NCI-H2171 (cell line): ENCODE measurements at places on chromosomes 16 and 17.

- DNase-seq, result no peak
Observed at GRCh38 chr17:82963104-82963950, 116.1 kb upstream of the METRNL start.

- DNase-seq, result no peak
Observed at GRCh38 chr16:70630960-70631745, 15.2 kb upstream of the IL34 start.

DNA sequence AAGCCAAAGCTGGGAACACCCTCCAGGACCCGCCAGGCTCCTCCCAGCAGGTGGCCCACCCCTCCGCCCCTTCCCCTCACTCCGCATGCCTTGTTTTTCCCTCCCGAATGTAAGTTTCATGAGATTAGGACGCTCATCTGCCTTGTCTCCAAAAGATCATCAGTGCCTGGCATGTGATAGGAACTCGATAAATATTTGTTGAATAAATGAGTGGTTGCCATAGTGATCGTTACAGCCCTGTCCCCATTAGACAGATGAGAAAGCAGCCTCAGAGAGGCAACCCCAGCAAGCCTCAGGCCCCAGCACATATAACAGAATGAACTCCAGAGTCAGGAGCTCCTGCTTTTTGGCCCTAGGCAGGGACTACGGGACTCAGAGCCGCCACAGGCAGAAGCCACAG lies 5.0 kb downstream of the CAMKK1 start:
- DNase-seq, result no peak

DNA sequence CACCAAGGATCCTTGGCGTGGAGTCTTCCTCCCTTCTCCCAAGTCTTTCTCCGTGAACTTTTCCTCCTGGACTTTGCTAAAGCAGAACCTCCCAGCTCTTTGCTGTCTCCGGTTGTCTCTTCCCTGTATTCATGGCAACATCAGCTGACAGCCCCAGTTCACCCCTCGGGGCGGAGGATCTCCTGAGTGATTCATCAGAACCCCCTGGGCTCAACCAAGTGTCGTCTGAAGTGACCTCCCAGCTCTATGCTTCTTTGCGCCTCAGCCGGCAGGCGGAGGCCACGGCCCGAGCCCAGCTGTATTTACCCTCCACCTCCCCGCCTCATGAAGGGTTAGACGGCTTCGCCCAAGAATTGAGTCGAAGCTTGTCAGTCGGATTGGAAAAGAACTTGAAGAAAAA lies 943 bp downstream of the CNTROB start:
- no peak for DNase-seq

- no peak for DNase-seq
Observed at GRCh38 chr17:29177871-29178749, 2.1 kb downstream of the MYO18A start.

- DNase-seq, result peak; percentile 80
Observed at GRCh38 chr16:30985401-30986128, 558 bp downstream of the HSD3B7 start.

- DNase-seq, result no peak
Observed at GRCh38 chr17:81589612-81590011, 37.5 kb upstream of the FAAP100 start.

DNA sequence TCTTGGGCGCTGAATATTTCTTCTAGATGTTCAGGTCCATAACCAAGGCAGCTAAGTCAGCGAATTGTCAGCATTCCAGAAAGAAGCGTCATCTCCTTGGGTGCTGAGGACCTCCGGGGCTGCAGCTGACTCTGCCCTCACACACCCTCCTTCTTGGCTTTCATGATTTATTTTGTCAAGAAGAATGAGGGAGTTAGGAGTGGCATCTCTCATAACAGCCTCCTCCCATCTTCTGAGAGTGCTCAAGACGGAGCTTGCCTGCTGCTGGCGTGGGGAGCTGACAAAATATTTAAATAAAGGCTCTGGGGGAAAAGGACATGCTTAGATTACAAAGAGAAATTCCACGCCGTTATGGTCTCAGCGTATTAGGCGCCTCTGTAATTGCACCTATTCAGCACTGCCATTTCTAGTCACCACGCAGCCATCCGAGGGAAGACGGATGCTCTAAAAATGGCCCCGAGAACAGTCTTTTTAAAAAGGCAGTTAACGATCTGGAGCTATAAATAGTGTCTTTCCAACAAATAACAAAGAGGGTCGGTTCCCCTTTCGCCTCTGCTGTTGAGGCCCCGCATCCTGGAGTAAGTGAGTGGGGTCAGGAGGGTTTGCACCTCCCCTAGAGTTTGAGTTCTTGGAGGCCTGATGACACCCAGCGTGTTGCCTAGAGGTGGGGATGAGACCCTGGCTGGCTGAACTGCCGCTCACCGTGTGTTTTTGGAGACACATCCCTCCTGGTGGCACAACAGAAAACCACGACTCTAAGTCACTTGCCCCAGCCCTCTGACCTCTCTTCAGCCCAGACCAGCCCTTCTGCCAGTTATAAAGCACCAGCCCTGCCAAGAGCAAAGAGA lies 187.0 kb downstream of the CCDC182 start:
- no peak for DNase-seq

GRCh38 chr17:72416905-72417304 lies 296.1 kb downstream of the SOX9 start:
- DNase-seq, result no peak

DNA sequence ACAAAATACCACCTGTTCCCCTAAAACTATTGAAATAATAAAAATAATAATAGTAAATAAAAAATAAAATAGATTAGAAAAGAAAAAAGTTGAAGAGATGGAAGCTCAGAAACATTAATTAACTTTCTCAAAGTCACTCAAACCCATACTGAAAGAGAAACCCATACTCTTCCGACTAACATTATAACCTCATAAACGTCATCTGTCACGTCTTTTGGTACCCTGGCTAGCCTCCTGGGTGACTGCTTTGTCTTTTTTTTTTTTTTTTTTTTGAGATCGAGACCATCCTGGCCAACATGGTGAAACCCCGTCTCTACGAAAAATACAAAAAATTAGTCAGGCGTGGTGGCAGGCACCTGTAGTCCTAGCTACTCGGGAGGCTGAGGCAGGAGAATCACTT lies 7.6 kb downstream of the SLFN12L start:
- DNase-seq, result no peak

DNA sequence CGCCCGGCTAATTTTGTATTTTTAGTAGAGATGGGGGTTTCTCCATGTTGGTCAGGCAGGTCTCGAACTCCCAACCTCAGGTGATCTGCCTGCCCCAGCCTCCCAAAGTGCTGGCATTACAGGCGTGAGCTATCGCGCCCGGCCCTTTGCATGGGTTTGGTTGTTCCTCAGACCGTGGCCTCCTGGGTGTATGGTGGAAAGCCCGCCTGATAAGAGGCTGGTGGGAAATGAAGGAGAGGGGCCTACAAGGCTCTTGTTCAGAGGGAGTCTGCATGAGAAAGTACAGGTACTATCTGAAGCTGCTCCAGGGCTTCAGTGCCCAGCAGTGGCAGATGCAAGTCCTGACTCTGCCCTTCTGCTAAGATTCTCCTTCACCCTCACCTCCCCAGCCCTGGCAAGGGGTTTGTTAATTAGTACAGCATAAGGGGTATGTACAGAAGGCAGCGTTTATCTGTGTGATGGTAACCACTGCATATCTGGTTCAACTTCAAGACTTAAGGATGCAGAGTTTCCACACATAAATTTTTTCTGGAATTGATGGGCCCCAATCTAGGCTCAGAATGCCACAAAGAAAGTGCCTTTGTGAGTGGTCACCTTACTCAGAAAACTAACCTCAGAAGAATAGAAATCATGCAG lies 24.2 kb downstream of the GRB7 start:
- no peak for DNase-seq

GRCh38 chr17:68853439-68853838 lies 101.8 kb downstream of the ABCA8 start:
- DNase-seq, result no peak

DNA sequence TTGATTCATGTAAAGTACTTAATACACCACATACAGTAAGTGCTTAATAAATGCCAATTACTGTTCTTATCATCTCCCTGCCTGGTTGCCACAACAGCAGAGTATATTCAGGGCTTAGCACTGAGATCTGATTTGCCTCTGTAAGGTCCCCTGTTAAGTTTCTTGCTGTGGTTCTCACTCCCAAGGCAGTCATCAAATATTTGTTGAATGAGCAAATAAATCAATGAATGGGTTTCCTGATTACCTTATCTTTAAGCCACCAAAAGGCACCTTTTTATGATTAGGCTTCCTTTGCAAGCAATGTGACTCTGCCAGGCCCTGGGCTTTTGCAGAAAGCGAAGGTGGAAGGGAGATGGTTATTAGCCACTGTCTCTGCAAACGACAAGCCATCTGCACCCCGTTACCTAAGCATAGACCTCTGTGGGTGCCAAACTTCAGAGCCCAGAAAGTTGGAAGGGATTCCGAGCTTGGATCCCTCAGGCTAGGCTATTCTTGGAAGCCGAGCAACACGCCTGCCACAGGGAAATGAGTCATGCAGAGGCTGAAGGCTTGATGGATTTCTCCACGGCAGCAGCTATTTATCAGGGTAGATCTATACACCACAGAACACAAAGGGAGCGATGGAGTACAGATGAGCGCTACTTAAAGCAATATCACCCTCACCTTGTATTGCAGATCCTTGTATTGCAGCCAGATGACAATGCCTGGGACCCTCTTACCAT lies 102.0 kb downstream of the GRIN2A start:
- no peak for DNase-seq

DNA sequence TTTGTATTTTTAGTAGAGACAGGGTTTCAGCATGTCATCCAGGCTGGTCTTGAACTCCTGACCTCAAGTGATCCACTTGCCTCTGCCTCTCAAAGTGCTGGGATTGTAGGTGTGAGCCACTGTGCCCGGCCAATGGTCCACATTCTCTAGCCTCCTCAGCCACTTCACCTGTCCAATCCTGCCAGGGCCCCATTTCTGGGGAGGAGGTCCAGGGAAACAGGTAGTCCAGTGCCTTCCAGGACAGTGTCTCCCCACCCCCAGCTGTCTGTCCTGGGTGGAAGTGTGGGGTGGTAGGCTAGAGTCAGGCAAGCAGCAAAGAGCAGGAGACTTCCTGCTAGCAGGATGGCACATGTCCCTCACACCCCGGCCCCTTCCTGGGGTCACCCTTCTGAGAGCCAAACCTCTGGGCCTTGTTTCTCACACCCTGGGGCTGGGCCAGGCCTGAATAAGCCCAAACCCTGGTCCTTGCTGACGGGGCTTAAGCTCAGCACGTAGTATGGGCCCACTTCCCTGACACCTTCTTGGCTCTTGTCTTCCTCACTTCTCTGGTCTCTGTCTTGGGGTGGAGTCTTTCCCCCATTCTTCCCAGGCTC lies 5.0 kb downstream of the FHOD1 start:
- DNase-seq, result no peak

- no peak for DNase-seq
Observed at GRCh38 chr17:83127431-83128160, 48.2 kb downstream of the METRNL start.
